ENCODE measurements at places on chromosomes 4 and X.
A peak's percentile ranks its signal among the peaks of the same experiment; 100 is the strongest.

DNA sequence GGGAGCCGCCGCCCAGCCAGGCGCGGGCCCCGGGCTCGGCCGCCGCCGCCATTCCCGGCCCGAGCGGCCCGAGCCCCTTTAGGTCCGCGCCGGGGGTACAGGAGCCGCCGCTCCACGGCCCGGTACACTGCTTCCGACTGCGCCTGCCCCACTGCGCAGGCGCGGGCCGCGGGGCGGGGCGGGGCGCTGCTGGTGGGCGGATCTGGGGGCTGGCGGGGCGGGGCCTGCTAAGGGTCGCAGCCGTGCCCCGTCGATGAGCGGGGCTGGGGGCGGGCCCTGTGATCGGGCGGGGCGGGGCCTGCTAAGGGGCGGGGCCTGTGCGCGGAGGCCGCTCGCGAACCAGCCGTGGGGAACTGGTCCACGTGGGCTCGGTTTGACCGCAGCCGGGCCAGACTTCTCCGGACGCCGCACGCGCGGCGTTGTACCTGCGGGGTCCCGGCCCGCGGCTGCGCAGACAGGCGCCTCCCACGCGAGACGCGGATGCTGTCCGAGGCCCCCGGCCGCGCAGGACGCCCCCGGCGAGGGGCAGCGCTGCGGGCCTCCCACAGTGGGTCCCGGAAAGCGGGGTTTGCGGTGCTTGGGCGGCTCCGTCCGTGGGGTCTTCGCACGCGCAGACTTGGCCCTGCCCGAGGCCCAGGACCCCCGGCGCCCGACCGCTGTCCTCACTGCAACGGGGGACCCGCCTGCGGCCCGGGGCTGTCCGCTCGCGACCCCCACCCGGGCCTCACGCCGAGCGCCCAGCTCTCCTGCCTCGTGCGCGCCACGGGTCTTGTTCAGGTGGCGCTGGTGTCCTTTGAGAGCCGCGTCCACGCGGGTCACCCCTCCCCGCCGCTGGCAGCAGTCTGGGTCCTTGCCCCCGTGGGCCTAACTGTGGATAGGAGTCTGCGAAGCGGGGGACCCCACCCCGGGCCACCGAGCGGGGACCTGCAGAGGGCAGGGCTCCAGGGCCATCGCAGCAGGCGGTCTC lies at the start of gene DGKQ:
DGKQ (minus strand) TSS at position 139 of the 967 bp plus-strand sequence; CDS start at position 52, 87 bp downstream.
- DNase-seq: peak; percentile 90

DNA sequence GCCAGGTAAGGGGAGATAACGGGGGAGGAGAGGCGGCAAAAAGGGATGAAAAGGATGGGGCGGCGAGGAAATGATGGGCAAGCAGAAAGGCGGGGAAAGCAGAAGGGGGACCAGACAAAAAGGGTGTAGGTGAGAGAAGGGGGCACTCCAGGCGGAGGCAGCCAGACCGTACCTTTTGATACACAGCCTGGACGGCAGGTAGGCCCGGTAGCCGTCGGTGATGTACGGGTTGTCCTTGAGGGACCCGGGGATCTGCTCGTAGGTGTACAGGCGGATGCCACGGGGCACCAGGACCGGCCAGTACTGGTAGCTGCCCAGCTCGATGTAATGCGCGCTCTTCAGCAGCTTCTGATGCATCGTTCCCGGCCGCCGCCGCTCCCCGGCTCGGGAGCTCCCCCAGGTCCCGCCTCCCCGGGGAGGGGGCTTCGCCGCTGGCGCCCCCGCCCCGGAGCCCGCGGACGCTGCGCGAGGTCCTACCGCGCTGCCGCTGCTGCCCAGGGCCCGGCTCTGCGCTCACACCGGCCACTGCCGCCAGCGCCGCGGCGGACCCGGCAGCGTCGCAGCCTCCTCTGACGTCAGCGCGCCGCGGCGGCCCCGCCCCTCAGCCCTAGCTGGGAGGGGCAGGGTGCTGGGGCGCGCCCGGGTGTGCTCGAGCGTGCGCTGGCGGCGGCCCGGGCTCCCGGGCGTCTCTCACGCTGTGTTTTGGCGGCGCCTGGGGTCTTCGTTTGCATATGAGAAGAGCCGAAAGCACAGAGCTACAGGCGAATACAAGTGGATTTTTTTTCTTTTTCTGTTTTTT lies at the start of gene PAQR3:
PAQR3 (minus strand) TSS at position 571 of the 799 bp plus-strand sequence; CDS start at position 357, 214 bp downstream.
- DNase-seq: peak; percentile 92

GRCh38 chr4:59565836-59566235 lies 1634.3 kb upstream of the ADGRL3 start:
- no peak for DNase-seq

GRCh38 chr4:20528508-20528907 lies 171.8 kb upstream of the PACRGL start:
- no peak for DNase-seq

DNA sequence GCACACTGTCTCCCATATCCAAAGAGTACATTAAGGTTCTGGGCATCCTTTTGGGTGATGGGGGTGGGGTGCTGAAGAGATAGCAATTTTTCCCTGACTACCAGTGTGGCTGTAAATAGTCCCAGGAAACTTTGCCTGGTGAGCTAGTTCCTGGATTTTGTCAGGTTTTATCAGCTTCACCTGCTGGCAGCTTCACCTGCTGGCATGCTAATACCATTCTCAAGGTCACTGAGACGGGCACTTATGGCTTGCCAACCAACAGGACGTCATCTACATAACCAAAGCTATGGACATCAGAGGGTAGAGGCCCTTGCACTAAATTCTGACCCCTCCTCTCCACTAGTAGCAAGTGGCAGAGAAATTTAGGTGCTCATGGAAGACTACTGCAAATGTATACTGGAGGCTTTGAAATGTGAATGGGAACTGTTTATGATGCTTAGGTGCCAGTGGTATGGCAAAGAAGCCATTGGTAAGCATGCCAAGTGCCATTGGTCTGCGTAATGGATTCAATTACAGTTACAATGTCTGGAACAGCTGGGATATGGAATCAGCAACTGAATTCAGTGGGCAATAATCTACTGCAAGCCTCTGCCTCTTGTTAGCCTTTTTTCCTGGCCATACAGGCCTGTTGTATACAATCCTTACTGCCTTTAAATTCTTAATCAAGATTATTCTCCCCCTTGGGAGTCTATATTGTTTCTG lies 71.6 kb upstream of the SH3RF1 start:
- DNase-seq: no peak

DNA sequence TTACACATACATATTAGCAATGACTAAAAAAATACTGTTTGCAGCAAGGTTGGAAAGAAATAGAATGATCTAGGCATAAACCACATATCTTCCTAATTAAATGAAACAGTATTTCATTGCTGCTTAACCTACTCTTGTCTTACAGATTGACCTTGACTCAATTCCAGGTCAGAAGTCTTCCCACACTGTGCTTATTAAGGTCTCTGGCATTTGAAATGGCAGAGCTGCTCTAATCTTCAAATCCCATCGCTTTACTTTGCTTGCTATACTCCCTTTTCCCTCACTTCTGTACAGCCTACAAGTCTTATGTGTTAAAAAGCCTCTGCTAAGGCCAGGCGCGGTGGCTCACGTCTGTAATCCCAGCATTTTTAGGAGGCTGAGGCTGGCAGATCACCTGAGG lies 424.5 kb downstream of the RPA4 start:
- DNase-seq: no peak

- DNase-seq: no peak
These were observed 52.7 kb downstream of the COX7B2 start for GRCh38 chr4:46856333-46856732.

DNA sequence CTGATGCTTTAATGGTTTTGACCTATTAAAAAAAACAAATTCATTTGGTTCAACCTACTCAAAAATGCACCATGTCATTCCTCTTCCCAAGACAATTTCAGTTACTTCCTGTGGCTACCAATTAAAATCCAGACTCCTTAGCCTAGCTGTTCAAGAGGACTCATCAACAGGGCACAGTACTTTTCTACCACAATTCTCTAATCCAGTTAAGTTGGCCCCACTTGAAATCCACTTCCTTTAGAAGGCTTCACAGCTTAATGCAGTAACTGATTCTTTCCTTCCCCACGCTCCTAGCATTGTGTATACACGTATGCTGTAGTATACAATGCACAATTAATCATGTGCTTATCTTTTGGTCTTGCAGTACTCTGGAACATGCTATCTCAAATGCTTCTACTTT lies 129.8 kb downstream of the UGT8 start:
- DNase-seq: no peak

DNA sequence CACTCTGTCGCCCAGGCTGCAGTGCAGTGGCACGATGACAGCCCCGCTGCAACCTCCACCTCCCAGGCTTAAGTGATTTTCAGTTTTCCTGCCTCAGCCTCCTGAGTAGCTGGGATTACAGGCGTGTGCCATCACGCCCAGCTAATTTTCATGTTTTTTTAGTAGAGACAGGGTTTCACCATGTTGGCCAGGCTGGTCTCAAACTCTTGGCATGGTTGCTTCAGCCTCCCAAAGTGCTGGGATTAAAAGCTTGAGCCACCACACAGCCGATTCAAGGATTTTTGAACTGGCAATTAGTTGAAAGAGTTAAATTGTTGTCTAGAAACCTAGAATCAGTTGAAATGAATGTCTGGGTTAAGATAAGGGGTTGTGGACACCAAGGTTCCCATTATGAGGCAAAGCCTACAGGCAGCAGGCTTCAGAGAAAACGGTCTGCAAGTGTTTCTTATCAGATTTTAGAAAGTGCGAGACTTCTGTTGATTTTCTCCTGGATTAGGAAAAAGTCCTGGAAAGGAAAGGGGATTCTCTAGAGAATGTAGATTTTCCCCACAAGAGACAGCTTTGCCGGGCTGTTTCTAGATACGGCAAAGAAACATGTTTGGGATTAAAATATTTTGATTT lies 8.3 kb upstream of the CCNI start:
- no peak for DNase-seq

DNA sequence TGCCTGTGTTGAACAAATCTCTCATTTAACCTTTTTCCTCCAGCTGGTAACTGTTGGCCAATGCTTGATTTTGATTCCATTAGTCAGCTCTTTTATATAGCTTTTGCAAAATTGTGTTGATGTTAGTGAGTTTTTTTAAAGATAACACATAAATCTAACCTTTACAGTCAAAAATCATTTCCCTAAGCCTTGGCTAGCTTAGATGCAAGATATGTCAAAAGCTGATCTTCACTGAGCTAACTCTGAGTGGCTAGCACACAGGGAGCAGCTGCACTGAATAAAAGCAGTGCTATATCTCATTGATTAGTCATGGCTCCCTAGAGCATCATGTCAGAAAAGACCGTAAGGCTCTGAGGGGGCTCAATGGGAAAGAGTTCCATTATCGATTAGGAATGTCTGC lies 78.7 kb downstream of the PPARGC1A start:
- no peak for DNase-seq

- DNase-seq: no peak
These were observed 8.6 kb downstream of the NOP14 start for GRCh38 chr4:2954358-2955185.

DNA sequence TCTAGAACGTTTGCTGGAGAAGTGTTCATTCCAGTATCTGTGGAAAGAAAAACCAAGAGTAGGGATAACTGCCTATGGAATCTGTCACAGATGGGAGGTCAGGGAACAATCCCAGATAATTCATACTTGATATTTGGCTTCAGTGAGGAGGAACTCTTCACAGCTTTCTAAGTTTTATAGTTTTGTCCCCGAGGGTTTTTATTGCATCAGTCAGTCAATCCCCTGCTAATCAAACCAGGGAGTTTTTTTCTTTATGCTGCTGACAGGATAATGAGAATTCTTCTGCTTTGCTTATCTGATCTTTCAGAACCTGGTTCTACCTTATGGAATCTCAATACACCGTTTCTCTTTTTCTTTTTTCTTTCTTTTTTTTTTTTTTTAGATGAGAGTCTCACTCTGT lies 633 bp upstream of the TRIML2 start:
- no peak for DNase-seq

GRCh38 chr4:74624351-74625151 lies 169.8 kb downstream of the BTC start:
- no peak for DNase-seq

- no peak for DNase-seq
These were observed 351.4 kb upstream of the SMIM31 start for GRCh38 chr4:164402554-164402953.

DNA sequence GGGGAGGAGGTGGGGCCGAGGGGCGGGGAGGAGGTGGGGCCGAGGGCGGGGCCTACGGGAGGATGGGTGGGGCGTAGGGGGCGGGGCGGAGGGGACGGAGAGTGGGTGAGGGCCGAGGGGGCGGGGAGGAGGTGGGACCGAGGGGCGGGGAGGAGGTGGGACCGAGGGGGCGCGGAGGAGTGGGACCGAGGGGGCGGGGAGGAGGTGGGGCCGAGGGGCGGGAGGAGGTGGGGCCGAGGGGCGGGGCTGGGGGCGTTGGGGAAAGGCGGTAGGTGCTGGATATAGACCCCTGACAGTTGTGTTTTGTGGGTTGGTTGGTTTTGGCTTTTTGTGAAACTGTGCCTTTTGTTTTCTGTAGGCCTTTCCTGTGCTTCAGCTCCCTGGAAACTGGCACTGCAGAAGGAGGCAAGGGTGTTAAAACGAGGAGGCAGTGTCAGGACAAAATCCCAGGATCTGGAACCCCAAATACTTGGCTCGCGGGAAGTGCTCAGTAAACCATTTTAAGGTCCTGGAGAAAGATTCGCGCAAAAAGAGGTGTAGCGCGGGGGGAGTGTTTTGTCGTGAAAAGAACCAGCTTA lies 580 bp upstream of the MMGT1 start:
- peak; percentile 78 for DNase-seq

DNA sequence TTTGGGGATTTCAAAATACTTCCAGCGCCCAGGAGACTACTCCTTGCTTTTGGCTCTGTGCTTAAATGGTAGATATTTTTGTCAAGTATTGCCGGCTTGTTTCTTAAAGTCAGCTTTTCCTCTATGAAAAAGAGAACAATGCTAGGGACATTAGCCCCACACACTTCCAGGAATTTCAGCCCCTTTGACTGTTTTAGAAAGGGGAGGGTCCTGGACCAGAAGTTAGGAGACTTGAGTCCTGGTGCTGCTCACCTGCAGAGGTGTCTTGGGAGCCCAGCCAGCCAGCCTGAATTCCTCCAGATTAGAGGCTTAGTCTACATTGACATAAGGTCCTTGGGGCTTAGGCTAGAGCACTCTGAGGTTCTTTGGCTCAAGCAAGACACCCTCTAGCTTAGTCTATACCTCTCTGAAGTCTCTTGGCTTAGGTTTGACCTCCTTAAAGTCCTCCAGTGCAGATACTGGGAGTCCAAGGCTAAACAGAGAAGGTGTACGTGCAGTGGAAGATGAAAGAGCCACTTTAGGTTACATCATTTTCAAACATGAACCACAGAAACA lies 1.6 kb upstream of the SETD7 start:
- DNase-seq: no peak

- DNase-seq: peak; percentile 53
These were observed 628.9 kb downstream of the TLL1 start for GRCh38 chr4:166501941-166502382.

GRCh38 chrX:10197279-10198210 lies 40.8 kb downstream of the CLCN4 start:
- no peak for DNase-seq
